Small intestine (tissue), 16 donors: ENCODE measurements at places on chromosomes 1 and 21.

- DNase-seq: no peak
Measured at GRCh38 chr1:22332795-22333499, 118.7 kb upstream of the ZBTB40 start.

DNA sequence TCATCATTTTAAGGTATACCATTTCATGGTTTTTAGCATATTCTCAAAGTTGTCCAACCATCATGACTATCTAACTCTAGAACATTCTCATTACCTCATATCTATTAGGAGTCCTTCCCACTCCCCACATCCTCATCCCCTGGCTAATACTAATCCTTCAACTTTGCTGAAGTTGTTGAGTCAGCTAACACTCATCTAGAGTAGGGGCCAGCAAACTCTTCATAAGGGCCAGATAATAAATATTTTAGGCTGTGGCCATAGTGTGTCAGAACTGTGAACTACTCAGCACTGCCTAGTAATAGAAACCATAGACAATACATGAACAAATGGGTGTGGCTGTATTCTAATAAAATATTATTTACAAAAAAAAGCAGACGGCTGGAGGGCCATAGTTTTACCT lies 43.0 kb downstream of the TOR3A start:
- no peak for DNase-seq

- DNase-seq: no peak
Measured at GRCh38 chr1:21873761-21874160, 61.7 kb downstream of the LDLRAD2 start.

- peak; percentile 90 for DNase-seq
Measured at GRCh38 chr21:33229784-33230544, at the start of gene IFNAR2. Gene IFNAR2, plus strand, starts transcription at chr21:33229938. Its CDS starts 11,985 bp downstream, at chr21:33241923.

DNA sequence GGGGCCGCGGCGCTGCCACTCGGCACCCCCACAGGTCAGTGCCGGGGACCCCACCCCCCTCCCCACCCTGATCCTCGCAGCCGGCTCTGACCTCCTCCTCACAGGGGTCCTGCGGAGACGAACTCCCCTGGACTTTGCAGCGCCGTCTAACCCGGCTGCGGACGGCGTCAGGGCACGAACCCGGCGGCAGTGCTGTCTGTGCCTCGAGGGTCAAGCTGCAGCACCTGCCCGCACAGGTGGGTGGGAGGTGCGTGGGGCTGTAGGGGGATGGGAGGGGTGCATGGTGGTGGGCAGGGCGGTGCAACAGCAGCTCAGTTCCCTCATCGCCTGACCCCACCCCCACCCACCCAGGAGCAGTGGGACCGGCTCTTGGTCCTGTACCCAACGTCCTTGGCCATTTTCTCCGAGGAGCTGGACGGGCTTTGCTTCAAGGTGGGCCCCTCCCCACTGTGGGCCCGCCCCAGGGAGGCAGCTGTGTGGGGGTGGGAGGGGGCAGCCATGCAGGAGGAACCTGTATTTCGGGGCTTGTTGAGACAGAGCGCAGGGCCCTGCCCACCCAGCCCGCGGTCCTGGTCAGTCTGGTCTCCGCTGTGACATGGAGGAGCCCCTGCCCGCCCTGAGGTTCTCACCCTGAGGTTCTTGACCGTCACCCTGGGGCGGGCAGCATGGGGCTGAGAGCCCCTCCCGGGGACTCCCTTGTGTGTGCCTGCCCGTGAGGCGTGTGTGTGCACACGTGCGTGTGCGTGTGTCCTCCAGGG lies 4.9 kb downstream of the PLEKHN1 start:
- DNase-seq: no peak

GRCh38 chr1:194289569-194290266 lies 1103.3 kb upstream of the B3GALT2 start:
- DNase-seq: peak; percentile 7
